CD4-positive, alpha-beta T cell treated with Interleukin-12 subunit alpha and Interleukin-12 subunit beta, for 1 hour (primary cell): ENCODE measurements at places on chromosomes 5 and 9.

- DNase-seq, result peak; percentile 52
Observed at GRCh38 chr9:134403682-134404301, 77.5 kb downstream of the RXRA start.

DNA sequence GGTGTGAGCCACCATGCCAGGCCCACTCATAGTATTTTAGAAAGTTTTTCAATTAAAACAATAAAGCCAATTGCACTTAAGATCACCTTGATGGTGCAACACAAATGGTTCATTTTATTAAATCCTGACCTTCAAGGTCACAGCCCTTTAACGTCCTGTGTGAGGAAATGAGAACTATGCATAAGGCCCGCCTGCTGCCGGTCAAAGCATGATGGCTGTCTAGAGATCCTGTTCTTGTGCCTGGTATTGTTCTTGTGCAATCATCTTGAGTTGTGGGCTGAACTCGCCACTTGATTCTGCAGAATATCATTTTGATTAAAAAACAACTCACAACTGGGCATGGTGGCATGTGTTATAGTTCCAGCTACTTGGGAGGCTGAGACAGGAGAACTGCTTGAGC is 43.6 kb upstream of the FBXW11 start:
- DNase-seq, result no peak

DNA sequence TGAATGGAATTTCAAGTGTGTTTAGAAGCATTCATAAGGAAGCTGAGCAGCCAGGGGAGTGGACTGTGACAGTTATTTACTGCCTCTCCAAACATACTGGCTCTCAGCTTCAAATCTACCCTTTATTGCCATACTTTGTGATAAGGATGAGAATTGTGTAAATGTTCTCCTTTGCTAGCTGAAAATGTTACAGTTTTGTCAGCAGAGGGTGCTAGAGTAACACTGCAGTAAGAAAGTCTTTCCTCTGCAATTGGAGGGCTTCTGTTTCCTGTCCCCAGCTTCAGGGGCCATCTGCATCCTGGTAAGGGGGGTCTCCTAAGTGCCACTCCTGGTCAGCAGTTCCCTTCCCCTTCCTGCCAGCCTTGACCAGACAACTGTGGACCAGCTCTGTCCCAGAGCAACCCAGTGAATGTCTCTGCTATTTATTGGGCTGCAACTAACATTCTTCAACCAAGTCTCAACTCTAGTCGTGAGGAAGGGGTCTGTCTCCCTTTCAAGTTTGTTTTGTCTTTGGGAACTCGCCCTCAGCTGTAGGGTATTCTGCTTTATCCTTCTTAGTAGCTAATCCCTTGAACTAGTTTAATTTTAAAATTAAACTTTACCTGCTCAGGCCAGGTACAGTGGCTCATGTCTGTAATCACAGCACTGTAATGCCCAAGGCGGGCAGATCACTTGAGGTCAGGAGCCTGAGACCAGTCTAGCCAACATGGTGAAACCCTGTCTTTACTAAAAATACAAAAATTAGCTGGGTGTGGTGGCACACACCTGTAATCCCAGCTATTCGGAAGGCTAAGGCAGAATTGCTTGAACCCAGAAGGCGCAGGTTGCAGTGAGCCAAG is 45.3 kb downstream of the RAPGEF6 start:
- DNase-seq, result peak; percentile 68

GRCh38 chr5:55713871-55714270 is 1.7 kb upstream of the SLC38A9 start:
- no peak for DNase-seq

DNA sequence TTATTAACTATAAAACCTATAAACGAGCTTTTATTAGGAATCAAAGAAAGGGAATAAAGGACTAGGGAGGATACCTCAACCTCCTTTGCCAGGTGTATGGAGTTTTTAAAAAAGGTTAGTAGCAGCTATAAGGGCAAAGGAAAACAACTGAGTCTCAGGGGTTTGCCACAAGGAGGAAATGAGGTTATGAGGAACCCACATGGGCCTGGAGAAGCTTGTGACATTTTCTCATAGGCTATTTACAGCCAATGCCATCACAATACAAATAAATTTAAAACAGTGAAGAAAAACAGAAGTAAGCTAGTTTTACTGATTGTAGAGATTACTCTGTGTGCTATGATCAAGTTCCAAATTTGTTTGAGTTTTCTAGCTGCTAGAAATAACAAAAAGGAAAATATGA is 92.6 kb downstream of the CDKN2A start:
- DNase-seq, result no peak
